ENCODE measurements at places on chromosomes 5 and 9.

DNA sequence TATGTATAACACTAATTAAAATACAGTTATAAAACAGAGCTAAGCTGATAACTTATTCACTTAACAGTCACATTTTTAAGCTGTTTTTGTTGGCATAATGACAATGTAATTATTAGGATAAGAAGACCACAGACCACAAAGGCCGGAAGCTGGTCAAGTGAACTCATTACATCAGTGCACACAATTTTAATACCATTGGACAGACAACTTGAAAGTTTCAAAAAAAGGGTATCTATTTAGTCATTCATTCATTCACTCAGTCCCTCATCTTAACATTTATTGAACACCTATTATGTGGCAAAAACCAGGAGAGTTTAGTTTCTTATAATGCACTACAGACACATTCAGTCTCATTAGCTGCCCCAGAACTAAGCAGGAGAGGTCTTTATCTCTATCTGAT lies 11.6 kb downstream of the ERP44 start:
- no peak for DNase-seq

DNA sequence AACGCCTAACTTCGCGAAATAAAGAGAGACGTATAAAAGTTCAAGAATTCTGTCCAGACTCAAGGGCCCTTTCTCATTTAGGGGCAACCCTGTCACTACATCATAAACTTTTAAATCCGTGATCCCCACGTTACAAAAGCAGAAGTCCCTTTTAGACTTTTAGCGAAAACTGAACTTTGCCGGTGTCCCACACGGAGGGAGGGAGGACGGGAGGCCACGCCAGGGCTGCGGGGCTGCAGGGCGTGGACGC lies 515 bp upstream of the F2R start:
- no peak for DNase-seq

GRCh38 chr9:133334161-133334560 lies 1.8 kb downstream of the SURF6 start:
- DNase-seq = no peak

DNA sequence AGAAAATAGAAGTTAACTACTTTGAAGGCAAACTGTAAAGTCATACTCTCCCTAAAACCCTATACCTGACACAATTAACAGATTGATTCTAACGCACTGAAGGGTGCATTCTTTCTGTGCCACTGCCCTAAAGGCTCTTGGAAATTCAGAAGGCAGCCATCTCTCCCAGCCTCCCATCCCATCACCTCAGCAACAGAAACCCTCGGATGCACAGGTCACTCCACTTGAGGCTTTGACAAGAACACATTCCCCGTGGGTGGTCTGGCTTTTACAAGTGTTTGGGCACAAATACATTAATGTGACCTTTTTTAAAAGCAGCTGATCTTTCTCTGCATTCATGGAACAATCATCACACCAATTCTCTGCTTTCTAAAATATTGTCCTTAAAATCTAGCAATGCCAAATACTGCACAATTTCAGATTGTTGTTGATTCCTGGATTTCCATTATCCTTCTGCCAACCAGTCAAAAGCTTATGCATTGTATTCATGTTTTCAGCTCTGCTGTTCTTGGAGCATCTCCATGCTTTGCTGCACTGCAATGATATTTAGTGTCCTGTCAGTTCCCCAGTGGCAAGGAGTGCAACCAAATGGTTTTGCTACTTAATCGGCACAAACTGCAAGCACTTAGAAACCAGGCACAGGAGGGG lies 175.6 kb downstream of the TMEM161B start:
- no peak for DNase-seq

- no peak for DNase-seq
Observed at GRCh38 chr5:108238936-108239887, 142.7 kb downstream of the FBXL17 start.

DNA sequence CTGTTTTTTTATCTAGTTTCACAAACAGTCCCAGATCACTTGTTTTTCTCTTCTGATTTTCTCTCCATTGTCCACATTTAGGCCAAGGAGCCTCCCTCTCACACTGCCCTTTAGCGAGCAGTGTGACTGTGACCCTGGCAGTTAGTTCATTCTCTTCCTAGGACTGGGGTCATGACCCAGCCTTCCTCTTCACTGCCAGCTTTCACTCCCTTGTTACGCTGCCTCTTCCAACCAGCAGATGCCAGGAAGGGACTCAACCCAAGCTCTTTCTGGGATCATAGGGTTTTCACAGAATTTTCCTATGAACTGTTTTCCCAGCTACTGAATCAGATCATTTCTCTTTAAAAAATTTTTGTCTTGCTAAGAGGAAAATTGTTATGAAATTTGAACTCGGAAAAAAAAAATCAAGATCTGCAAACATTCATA lies 70.9 kb downstream of the LMNB1 start:
- no peak for DNase-seq

GRCh38 chr9:123339666-123340510 lies 16.1 kb upstream of the CRB2 start:
- DNase-seq = no peak

DNA sequence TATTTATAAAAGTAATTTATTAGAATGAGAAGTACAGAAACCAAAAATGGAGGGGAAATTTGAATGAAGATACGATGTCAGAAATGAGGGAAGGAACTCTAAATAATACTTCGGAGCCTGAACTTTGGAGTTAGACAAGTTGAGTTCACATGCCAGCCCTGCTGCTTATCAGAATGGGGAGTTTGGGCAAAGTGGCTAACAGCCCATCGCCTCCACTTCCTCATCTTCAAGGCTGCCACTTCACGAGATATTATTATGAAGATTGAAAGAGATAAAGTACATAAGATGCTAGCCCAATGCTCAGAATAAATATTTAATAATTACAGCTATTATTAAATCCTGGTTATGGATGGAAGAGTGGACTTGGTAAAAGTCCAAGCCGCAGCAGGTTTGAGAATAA lies 56.2 kb upstream of the ABCA1 start:
- DNase-seq = no peak

GRCh38 chr5:24196789-24197188 lies 448.0 kb downstream of the CDH10 start:
- no peak for DNase-seq

DNA sequence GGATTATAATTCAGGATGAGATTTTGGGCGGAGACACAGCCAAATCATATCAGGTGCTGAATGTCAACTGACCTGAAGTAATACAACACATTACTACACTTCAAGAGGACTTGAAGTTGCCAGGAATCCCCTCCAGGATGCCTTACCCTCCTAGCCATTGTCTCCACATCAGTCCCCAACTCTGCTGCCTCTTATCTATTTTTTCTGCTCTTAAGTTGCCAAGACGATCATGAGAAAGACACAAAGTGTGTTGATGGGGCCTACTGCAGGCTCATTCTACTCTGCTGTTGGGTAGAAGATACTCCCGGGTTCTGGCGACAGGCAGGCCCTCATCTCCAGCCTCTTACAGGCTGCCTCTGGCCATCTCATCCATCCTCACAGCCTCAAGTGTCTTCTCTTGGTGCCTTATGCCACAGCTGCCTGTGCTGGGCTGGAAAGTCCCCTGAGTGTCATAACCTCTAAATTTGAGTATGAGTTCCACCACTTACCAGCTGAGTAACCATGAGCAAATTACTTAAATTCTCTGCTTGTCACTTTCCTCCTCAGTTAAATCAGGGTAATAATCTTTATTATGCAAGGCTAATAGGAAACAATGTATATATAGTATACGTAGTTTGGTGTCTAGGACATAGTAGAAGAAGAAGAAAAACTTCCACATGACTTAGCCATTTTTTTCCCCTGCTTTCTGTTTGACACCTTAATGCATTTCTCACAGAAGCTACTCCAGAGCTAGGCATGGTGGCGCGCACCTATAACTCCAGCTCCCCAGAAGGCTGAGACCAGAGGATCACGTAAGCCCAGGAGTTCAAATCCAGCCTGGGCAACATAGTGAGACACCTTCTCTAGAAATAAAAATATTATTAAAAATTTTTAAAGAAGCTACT lies 73.0 kb upstream of the SNX2 start:
- no peak for DNase-seq

- DNase-seq = peak; percentile 38
Observed at GRCh38 chr9:136119061-136119882, 597 bp upstream of the TMEM250 start.
